ENCODE measurements at places on chromosomes 4 and X.
A peak's percentile ranks its signal among the peaks of the same experiment; 100 is the strongest.

DNA sequence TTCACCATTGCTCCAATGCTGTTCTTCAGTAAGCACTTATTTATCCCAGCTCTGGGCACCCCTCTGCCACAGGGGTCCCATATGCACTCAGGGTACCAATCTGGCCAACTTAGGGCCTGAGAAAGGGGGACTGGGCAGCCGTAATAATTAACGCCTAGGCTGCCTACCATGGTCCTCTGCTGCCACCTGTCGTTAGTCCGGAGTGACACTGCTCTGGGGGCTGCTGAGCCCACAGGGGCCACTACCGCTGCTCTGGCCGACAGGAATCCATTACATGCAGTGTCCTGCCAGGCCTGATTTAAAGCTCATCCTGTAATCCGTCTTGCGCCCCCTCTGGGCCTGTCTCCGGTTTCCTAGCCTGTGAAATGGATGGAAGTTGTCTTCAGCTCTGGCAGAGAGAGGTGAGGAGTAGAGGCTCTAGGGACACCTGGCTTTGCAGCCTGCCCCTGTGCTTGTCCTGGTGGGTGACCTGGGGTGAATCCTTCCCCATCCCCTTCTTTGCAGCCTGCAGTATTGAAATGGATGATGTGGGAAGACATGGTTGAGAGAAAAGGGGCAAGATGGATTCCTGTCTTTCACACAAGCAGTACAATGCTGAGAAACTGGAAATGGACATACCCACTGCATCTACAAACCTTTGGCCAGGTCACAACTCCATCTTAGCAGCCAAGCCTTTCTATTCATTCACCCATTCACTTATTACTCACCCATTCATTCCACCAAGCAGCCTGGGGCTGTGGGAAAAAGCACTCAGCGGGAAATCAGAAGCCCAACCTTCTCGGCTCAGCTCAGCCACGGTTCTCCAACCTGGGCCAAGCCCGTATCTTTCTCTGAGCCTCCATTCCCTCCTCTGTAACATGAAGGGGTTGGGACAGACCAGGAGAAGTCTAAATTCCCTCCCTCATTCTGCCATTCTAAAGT is 116.3 kb upstream of the NALF2 start:
- DNase-seq = no peak

GRCh38 chr4:22668702-22669101 is 24.0 kb upstream of the GBA3 start:
- DNase-seq = no peak

DNA sequence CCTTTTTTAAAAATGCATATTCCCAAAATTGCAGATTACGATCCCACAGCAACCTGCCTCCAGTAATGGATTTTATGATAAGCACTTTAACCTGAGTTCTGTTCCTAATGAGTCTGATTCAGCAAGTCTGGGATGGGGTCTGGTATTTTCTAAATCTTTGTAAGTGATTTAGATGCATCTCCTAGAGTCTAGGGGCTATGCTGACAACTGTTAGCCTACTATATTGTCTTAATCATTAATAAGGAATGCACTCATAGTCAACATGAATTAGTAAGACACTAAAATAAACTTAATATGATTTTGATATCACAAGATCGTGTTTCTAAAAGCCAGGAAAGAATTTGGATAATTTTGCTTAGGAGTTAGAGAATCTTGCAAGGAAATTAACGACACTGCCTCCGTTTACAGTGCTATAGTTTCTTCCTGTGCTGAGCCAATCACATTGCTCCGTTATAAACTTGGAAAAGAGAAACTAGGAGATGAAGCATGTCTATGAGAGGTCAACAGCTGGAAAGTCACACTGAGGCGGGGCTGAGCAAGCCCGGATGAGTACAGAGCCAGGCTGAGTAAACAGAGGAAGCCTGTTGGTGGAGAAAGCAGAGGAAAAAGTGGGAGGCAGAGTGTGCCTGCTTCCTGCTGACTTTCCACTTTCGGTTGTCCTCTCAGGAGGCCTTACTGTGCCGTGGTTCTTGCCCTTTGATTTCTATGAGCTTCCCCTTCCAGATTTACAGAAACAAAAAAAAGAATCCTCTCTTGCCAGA is 5.4 kb downstream of the SCARB2 start:
- peak; percentile 67 for DNase-seq

DNA sequence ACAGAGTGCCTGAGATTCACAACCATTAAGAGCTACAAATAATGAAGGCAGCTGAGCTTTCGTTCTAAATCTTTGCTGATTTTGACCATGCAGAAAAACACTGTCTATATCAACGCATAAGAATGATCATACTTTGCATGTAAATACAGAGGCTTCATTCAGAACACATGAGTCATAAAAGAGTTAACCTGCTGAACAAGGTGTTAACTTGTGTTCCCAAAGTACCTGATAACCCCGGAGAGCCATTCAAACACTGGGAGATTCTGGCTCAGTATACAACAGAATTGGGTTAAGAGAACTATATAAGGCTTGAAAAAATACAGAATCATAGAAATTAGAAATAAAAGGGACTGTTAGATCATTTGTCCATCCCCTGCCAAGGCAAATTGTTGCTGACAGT is 964.3 kb upstream of the TENM3 start:
- DNase-seq = no peak

DNA sequence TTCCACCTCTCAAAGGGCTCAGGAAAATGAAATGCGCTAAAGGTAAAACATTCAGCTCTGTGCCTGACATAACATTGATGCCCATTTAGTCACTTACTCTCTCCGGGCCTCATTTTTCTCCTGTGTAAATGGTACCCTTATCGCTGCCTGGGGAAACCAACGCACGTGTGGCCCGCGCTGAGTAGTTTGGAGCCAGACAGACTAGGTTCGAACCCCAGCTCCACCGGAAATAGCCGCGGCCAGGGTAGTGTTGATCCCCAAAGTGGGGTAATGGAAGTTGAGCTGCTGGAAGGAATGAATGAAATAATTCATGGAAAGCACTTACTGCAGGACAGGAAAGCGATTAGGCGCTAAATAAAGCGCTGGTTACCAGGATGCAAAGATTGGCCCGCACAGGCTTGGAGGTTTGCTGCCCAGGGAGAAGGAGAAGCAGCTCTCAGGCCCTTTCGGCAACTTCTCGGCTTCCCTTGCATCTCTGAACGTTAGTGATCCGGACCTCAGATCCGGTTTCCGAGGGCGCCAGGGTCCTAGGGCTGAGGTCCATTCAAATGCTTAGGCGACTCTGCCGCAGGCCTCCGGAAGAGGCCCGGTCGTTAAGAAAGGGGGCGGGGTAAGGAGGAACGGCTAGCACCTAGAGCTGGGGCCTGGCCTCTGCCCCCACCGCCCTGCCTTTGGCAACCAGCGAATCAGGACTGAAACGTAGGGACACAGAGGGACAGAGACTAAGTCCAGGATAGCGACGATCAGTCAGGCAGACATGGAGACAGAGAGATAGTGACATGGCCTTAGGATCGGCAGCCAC is 13.3 kb downstream of the NKX3-2 start:
- no peak for DNase-seq

DNA sequence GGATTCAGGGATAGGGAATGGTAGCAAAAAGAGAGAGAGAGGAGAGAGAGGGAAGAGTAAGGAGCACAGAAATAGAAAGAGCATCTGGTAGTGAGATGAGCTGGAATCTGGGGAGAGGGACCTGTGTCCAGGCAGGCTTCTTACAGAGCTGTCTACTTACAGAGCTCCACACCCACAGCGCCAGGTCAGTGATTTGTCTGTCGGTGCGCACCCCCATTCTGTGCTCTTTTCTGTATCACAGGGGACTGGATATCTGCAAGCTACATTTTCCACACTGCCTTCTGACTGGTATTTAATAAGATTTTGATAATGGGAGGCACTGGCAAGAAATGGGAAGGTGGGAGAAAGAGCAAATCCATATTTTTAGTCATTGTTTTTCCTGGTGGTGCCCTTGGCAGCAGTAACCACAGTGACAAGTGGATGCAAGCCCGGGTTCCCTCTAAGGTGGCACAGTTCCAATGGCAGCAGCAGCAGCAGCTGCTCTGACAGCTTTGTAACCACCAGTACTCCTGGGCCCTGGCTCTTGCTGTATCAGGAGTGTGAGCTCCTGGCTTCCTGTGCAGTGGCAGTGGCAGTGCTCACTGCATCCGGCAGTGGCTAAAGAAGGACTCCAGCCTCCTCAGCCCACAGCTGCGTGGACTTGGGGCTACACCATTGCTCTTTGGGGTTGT is 300.5 kb downstream of the TRIML1 start:
- peak; percentile 51 for DNase-seq

DNA sequence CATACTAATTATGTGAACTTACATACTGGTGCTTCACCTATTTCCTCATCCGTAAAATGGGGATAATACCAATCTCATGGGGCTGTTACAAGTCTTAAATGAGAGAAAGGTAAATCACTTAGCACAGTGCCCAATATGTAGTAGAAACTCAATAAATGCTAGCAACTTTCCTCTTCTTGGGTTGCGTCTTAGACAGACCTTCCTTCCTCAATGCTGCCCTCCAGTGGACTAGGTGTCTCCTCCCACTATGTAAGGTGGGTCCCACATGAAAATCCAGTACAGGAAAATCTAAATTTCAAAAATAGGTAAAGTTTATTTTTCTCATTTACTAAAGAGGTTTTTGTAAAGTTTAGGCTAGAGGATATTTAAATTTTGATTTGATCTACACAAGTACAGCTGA is 20.6 kb downstream of the ZDHHC9 start:
- DNase-seq = no peak

DNA sequence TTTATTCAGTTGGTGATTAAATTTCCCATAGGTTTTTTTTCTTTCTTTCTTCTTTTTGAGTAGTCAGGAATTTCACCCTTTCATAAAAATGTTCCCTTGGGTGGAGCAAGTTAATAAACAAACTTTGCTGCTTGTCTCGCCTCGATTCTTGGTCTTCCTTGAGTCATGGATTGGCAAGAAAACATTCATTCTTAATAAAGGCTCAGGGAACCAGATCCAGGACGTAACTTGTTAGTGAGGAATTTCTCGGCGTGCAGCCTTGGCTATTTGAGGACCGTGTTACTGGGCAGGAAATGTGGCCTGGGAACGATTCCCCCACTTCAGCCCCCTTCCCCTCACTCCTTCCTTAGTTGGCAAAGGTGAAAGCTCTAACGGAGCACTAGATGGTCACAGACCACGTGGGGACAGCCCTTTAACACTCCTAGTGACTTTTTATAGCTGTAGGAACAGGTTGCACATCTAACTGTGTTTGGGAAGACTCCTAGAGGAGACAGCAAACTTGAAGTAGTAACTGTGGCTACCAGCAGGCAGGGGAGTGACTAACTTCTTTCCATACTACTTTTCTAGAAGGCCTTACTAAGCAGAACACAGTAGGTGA is 106.8 kb downstream of the UCHL1 start:
- peak; percentile 35 for DNase-seq

- DNase-seq = no peak
Observed at GRCh38 chrX:16966752-16967448, 20.4 kb downstream of the REPS2 start.

GRCh38 chr4:150983851-150984250 is 31.2 kb downstream of the LRBA start:
- no peak for DNase-seq

DNA sequence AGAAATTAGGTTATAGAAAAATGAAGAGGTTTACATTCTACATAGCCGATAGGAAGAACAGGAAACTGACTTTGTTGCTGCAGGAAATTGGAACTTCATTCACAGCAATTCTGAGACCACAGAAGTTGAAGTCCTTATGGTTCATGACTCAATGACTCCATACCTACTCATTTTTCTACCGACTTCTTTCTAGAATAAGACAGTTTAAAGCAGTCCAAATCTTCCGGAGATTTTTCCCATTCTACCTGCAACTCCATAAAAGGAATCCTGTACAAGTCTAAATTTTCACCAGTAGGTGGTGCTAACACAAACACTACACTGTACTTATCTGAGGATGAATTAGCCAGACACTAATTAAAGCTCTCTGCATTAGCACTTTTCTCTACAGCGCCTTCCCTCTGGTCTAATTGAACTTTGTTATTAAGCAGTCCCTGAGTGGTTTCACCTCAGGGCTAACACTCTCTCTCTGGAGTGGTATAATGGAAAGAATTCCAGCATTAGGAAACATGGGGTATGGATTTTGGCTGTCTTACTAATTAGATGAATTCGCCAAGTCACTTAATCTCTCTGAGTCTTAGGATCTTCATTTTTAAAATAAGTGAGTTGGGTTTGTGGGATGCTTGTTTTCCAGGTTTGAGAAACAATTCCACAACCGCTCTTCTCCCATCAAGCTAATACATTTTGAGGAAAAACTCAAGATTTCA is 167.9 kb downstream of the SMIM20 start:
- no peak for DNase-seq

GRCh38 chr4:153789741-153790499 is 1.0 kb upstream of the SFRP2 start:
- DNase-seq = no peak

- DNase-seq = no peak
Observed at GRCh38 chr4:90128961-90129495, 1.8 kb downstream of the CCSER1 start.

DNA sequence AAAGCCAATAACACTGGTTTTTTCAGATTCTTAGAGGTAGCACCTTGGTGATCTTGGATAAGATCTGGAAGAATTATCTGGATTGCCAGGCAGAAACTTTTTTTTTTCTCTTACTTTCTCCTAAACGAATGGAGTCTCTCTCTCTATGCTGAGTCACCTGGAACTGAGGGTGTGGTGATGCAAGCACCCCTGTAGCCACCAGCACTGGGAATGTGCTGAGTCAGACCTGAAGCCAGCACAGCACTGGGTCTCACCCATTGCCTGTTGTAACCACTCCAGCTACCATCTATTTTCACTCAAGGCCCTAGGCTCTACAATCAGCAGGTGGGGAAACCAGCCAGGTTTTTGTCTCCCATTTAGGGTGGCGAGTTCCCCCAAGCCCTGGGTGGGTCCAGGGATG is 923.8 kb downstream of the RAPGEF2 start:
- DNase-seq = no peak

GRCh38 chrX:68432648-68433047 is 647 bp downstream of the OPHN1 start:
- no peak for DNase-seq

DNA sequence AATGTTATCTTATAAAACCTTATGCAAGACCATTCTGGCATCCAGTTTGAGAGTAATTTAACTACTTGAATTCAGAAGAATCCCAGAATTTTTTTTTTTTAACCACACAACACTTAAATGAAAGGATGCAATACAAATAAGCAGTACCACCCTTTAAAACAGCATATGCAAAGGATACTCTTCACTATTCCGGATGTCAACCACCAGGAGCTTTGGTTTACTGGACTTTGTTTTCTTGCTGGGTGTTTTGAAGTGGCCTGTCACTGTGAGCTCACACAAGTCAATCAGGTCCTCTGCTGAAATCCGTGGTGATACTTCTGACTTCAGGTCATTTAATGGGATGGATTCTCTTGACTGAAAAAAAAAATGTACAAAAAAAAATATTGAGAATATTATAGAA is 200.0 kb downstream of the TBCK start:
- DNase-seq = no peak

- no peak for DNase-seq
Observed at GRCh38 chrX:131477498-131477897, 66.4 kb upstream of the OR13H1 start.

- DNase-seq = no peak
Observed at GRCh38 chrX:65695849-65696449, 28.5 kb downstream of the MSN start.

DNA sequence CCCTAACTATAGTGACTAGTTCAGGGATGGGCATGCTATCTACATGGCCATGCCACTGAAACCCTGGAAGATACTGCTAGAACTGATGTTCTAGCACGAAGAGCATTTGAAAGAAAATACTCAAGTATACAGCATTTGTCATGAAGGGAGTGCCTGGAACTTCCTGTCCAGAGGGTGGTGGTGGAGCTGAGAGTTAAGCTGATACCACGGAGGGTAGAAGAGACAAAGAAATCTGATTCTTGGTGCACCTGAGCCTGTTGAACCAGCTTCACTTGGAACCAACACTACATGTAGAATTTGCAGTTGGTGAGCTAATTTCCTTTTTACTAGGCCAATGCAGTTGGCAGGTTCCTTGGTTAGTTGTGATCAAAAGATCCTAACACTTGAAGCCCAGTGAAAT is 116.4 kb downstream of the CCNG2 start:
- no peak for DNase-seq

Measured in occipital lobe (tissue), 3 donors.